ENCODE measurements at places on chromosomes 3 and 15. TPM values are rescaled to one million over a fixed set of nuclear protein-coding genes. Genes with fewer than 3 reads are reported as not detected.

Gene DUOX1
- total RNA-seq: not detected

Gene PRKAR2A
- 17.4 TPM for total RNA-seq

Gene MUC20
- 0.38 TPM for total RNA-seq

Gene LRRIQ4
- total RNA-seq: not detected

Gene COL6A5
- not detected for total RNA-seq

All from A549 treated with Mapracorat at 1 μM for 4 hours (cell line).